ENCODE measurements at places on chromosomes 16 and 17. TPM values are rescaled to one million over a fixed set of nuclear protein-coding genes. Genes with fewer than 3 reads are reported as not detected.

The BEAN1 gene
- 5.6 TPM for total RNA-seq

The NTN1 gene
- total RNA-seq, result not detected

The ORC6 gene
- 7.8 TPM for total RNA-seq

The OR2C1 gene
- total RNA-seq, result not detected

The OSBPL7 gene
- total RNA-seq, result 9.9 TPM

The GALK1 gene
- 43.9 TPM for total RNA-seq

The ICAM2 gene
- 31.8 TPM for total RNA-seq

The USH1G gene
- not detected for total RNA-seq

The CD7 gene
- 0.49 TPM for total RNA-seq

The HOXB5 gene
- not detected for total RNA-seq

The KRTAP3-2 gene
- total RNA-seq, result not detected

The DBF4B gene
- 4.2 TPM for total RNA-seq

The STH gene
- total RNA-seq, result not detected

The CA7 gene
- not detected for total RNA-seq

The PDILT gene
- 0.18 TPM for total RNA-seq

The NPTX1 gene
- total RNA-seq, result 0.81 TPM

The UNC13D gene
- not detected for total RNA-seq

The NPW gene
- total RNA-seq, result not detected

The RND2 gene
- total RNA-seq, result not detected

The GPR142 gene
- total RNA-seq, result not detected

The MRPL45 gene
- 26.0 TPM for total RNA-seq

The NXN gene
- 46.0 TPM for total RNA-seq

The SLC2A4 gene
- total RNA-seq, result not detected

The SOX8 gene
- total RNA-seq, result 5.4 TPM

The EEF2KMT gene
- 9.7 TPM for total RNA-seq

The ST6GALNAC1 gene
- 0.54 TPM for total RNA-seq

The SLC5A2 gene
- total RNA-seq, result not detected

The LRRC37A gene
- 1.5 TPM for total RNA-seq

The ENPP7 gene
- not detected for total RNA-seq

The METTL16 gene
- total RNA-seq, result 15.3 TPM

The IRX3 gene
- total RNA-seq, result 12.2 TPM

The SALL1 gene
- total RNA-seq, result 1.3 TPM

The SMIM36 gene
- not detected for total RNA-seq

The ST6GALNAC2 gene
- 1.3 TPM for total RNA-seq

The ZNF469 gene
- 7.0 TPM for total RNA-seq

The GGT6 gene
- total RNA-seq, result not detected

The DPEP2 gene
- total RNA-seq, result not detected

The FAM20A gene
- 2.2 TPM for total RNA-seq

Data from cardiac atrium fibroblast (primary cell).